ENCODE measurements at places on chromosomes 6 and 20.

DNA sequence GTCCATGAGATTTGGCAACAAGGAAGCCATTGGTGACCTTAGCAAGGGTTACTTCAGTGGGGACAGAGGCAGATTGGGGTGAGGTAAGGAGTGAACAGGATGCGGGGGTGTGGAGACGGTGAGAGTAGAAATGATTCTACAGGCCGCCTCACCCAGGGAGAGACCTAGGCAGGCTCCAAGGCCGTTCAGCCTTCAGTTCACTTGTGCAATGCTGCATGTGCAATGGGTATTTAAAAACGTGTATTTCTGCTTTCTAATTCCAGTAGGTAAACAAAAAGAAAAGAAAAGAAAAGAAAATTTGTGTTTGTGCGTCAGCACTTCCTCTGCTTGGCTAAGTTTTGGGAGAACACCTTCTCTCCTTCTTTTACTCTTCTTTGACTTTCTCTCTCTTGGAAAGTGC is 56.8 kb downstream of the BANF2 start:
- DNase-seq = no peak

DNA sequence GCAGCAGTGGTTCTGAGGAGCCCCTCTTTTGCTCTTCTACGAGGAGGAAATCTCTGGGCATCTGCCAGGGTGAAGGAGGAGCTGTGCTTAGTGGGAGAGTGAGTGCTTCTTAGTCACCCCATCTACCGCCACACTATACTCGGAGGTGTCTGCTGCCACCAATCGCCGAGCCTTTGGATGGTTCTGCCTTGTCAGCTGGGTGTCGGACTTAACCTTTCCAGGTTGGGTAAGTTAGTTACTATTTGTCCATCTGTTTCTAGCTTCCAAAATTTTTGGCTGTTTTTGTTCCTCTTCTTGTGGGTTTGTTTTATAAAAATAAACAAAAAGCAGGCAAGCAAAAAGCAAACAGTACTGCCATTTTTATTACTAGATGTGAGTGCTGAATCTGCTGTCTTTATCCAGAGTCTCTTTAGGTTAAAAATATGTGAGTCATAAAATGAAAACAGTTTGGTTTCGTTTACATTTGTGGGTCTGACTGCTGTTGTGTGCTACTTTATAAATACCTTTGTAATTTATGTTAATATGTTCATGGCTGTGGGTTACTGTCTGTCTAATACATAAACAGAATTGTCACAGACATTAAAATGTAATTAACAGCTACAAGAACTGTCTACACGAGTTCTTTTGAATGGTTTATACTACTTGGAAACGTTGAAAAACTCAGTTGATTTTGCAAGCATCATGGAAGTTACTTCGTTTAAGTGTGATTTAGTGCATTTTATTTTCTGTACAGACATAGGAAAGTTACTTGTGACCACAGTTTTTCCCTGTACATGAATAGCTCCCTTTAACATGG is 89.2 kb downstream of the ARID1B start:
- no peak for DNase-seq

GRCh38 chr20:54178256-54178655 is 4.5 kb upstream of the CYP24A1 start:
- no peak for DNase-seq

DNA sequence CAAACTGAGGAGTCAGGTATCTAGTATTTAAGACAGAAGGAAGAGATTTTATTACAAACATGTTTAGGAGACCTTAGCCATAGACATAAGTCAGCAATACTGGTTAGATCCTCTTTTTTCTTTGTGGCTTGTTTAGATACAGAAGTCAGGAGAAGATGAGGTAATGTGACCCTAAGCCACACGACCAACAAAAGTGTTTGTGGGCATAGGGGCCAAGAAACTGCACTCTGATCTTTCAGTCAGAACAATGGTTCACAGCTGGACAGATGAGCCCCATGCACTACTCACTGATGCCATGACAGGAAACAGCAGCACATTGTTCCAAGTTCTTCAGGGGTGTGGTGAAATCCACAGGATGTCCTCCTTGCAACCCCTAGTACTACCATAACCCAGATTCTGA is 238.5 kb upstream of the RAB32 start:
- no peak for DNase-seq

DNA sequence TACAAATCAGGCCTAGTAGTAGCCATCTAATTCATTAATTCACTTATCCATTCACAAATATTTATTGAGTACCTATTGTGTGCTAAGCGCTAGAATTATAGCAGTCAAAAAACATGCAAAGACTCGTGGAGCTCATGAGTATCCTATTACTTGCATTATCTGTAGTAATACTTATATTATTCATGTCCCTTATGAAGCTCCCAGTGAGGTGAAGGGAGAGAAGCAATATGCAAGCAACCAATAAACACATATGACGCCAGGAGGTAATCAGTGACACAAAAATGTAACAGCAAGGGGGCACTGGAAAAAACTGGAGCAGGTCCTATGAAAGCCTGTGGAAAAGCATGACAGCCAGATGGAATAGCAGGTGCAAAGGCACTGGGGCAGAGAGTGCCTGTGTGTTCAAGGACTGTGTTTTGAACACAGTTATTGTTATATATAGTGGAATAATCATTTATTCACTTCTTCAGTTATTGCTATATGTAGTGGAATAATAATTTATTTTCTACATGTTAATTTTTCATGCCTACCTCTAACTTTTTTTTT is 109.5 kb downstream of the KIF13A start:
- DNase-seq = no peak

- no peak for DNase-seq
Measured at GRCh38 chr20:2794202-2794748, 6.2 kb downstream of the CPXM1 start.

DNA sequence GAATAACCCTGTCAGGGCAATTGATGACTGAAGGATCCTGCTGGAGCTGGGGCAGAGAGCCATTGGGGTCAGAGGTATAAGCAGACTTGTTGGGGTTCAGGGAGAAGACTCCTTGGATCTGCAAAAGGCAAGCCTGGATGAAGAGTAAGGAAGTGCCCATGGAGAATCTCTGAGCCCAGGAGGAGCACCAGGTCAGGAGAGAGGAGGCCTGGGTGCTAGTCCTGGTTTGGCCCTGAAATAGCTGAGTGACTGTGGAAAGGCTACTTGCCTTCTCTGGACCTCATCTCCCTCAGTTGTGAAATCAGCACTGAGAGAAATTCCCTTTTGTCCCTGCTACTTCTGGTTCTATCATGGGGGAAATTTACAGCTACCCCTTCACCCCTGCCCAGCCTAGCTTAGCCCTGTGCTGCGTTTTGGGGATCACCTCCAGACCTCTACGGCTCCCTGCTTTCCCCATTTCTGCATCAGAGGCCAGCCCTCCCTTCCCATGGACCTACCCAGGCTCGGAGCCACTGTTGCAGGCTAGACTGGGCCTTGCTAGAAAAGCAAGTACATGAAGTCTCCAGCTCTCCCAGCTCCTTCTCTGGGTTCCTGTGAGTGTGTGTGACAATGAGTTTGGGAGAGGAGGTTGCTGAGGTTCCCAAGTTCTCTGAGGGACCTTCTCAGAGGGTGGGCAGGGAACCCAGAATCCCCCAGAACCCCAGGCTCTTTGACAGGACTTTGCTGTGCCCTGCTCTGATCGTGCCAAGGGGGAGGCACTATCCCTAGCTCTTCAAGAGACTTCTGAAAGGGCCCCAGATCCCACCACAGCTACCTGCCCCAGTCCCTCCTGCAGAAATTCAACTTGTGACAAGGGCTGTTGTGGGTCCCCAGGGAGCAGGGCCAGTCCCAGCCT is 2.3 kb upstream of the NCR2 start:
- DNase-seq = no peak

GRCh38 chr20:40961686-40962640 is 66.7 kb upstream of the TOP1 start:
- no peak for DNase-seq

DNA sequence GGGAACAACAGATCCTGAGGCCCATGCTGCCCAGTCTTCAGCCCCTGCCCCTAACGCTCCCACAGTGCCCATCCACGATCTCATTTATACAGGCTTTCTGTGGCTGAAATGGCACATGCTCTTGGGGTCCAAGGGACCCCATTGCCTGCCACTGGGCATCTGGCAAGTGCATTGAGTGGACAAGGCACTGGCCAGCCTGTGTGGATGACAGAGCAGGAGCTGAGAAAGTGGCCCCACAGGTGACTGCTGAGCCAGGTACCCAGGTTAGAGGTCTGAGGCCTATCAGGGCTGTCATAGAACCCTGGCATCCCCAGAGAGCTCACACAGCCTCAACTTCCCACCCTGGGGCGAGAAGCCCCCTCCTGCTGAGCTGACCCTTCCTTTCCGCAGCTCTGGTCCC is 86.0 kb upstream of the NXT1 start:
- DNase-seq = no peak

- no peak for DNase-seq
Measured at GRCh38 chr6:160368670-160369069, 20.5 kb downstream of the SLC22A3 start.

DNA sequence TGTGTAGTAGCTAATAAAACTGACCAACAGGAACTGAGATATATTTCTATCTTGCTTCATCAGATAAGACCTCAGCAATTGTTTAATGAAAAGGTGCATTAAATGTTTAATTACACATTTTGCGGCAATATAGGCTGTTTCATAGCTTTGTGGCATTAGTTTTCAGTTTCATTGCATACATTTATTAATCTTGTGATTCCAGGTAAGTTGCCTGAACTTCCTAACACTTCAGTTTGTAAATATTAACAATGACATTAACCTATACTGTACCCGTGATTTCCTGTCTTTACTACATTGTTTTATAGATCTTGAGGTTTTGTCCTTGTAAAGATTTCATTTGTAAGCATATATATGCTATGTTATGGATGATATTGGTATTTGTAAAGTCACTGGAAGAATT is 66.5 kb downstream of the PKIB start:
- DNase-seq = no peak

DNA sequence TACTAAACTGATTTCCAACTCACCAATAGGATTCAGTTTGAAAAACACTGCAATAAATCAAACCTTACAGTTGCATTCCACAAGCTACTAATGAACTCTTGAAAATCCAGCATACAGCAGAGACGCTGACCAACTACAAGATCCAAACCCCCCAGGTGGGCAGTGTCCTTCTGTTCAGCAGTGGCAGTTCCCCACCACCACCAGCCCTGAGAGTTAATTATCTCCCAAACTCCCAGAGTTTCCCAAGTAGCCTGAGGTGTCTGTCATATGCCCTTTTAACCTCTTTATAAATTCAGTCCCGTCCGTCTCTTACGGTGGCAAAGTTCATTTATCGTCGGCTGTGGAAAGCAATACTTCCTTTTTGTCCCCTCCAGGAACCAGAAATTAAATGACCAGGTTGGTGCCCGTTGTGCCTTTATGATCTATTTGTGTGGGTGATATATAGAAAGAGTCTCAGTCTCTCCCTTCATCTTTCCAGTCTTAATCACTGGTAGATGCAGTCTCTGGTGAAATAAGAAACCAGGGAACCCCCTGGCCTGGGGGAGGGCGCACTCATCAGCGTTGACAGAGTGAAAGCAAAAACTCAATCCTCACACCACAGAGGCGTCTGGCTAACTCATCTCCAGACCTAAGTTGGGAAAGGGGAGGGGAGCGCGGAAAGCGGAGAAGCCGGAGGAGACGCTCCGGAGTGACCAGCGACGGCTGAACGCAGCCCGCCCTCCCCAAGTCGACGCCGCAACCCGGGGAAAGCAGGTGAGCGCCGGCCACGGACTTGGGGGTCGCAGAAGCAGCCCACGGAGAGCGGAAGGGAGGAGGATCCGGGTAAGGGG is 717 bp downstream of the MRPL14 start:
- peak; percentile 60 for DNase-seq

GRCh38 chr6:167152862-167153261 is 4.9 kb downstream of the GPR31 start:
- no peak for DNase-seq

DNA sequence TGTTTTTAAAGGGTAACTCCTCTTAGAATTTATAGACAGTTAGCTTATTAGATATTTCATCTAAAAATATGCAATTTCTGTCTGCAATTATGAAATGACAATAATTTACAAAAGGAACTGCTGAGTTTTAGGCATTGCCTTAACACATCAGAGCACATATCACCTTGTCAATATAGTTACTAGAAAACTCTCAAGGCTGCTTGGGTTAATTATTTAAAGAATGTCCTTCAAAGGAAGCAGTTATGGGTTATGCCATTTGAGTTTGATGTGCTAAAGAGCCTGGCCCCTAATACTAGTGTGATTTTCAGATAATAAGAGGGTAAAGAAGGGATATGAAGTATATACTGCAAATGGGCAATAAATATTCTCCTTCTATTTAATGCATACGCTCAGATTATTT is 192.5 kb downstream of the EPHA7 start:
- no peak for DNase-seq

GRCh38 chr6:134634966-134635365 is 314.9 kb downstream of the ALDH8A1 start:
- no peak for DNase-seq

Measured in NCI-H82 (cell line).